ENCODE measurements at places on chromosomes 4 and X.

DNA sequence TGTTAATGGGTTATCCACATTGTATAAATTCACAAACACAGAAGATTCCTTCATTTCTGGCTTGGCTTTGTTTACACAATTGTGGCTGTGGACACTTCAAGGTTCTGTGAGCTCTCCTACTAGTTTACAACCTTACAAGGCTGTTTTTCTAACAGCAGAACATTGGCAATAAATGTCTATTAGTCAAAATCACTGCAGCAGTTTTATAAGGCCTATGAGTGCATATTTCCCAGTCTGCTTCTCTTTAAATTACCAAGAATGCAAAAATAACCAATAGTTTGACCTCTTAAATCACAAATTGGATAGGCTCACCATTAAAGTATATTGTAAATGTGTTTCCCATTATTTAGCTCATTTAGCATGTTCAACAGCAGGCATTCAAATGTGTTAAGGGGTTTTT lies 239.2 kb downstream of the DKK2 start:
- DNase-seq, result no peak

GRCh38 chr4:110108422-110108821 lies 90.0 kb downstream of the ELOVL6 start:
- peak; percentile 37 for DNase-seq

DNA sequence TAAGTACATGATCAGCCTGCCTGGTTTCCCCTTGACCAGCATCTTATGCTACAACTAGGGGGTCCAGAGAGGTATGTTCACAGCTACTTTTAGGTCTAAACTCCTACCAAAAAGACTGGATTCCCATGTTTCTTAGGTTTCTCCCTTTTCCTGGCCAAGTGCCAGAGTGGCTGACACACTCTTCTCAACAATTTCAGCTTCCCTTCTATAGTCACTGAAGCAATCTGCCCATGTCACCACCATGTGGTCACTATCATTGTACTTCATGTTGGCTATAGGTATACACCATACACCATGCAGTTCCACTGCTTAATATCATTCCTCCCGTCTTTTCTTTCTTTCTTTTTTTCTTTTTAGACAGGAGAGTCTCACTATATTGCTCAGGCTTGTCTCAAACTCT lies 66.9 kb downstream of the KLHL13 start:
- peak; percentile 10 for DNase-seq

- DNase-seq, result no peak
These were observed 247.2 kb upstream of the ADGRL3 start for GRCh38 chr4:60952921-60953320.

DNA sequence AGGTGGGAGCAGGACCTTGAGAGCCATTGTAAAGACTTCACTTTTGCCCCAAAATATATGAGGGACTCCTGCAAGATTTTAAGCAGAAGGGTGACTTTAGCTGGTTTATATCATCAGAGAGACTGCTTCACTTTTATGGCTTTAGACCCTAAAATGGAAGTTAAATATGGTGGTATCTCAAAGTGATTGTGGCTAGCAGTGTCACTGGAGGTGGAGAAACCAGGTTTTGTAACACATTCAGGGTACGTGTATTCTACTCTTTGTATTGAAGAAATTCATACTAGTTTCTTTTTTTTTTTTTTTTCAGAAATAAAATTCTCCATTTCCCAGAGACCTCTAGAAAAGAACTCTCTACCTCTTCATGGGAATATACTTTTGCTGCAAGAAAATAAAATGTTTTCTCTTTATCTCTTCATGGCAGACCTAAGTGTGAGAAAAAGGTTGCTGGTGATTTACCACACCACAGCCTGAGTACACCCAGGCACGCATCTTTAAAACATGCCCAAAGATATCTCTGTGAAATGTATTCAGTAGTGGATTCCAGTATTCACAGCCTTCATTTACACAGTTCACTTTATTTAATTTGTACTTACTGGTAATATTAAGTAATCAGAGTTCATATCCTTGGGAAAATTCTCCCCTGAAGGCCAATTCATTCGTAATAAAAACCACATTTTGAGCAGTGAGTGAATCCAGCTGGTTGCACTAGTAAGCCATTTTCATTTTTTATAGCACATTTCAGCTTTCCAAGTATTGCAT lies 74.3 kb upstream of the GUCY1A1 start:
- DNase-seq, result no peak

DNA sequence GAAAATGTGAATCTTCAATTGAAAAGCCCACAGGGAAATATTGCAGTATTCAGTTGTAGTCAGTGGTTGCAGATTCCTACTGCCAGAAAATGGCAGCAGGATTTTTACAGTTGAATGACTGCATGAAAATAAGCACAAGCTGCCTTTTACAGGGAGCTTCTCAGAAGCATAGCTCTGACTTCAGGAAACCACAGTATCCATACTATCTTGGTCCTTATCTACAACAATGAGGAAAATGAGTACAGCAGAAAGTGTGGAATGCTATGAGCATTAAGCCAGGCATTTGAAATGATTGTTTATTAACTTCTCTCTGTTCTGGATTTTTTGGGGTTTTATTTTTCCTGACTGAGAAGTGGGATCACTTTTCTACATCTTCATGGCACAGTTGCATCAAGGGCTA lies 34.6 kb upstream of the PRRG1 start:
- no peak for DNase-seq

- no peak for DNase-seq
These were observed 32.1 kb downstream of the ZBTB49 start for GRCh38 chr4:4321951-4322688.

DNA sequence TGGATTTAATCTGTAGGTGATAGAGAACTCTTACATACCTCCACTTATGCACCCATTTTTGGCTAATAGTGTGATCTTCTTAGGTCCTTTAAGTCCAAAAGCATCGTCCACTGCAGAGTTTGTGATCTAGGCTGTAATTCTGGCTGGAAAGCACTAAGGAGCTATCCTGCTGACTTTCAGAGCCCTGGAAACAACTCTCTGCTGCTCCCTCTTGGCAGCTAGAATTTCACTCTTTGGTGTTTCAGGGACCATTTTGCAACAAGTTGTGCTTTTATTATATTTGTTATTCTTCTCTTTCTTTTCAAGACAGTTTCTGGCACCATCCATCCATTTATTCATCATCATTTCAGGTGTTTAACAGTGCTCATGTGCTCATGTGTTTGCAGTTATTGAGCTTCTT lies 130.0 kb downstream of the RBM46 start:
- no peak for DNase-seq

- no peak for DNase-seq
These were observed 2.8 kb downstream of the GAB1 start for GRCh38 chr4:143339497-143339896.

- no peak for DNase-seq
These were observed 18.2 kb downstream of the SH3RF1 start for GRCh38 chr4:169252339-169253112.

DNA sequence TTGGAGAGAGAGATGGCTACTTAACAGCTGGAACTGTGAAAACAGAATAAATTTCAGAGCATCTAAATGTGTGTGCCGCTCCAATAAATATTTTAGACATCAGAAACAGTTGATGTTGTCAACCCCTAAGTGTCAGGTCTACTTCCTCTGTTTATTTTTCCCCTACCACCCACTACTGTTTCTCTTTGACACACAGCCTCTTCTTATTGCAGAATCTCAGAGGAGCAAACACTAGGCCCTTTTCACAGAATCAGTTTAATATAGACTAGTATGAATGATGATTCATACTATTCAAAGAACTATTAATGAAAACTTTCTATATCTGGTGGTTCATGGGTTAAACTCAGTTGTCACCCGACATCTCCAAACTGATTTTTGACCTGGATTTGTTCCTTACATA lies 33.9 kb downstream of the NAA11 start:
- no peak for DNase-seq

GRCh38 chr4:92231511-92231910 lies 72.3 kb upstream of the GRID2 start:
- no peak for DNase-seq

- no peak for DNase-seq
These were observed 776.8 kb downstream of the CCSER1 start for GRCh38 chr4:90904021-90904420.

- DNase-seq, result no peak
These were observed 77.0 kb upstream of the DCTD start for GRCh38 chr4:182994171-182994570.
